Renal cortex interstitium (tissue), 15 donors: ENCODE measurements at places on chromosomes 1 and 21. TPM values are rescaled to one million over a fixed set of nuclear protein-coding genes. Genes with fewer than 3 reads are reported as not detected.

Gene CRNN
- polyA plus RNA-seq, result not detected

Gene KANK4
- 24.2 TPM for polyA plus RNA-seq

Gene RPL22
- polyA plus RNA-seq, result 559 TPM

GRCh38 chr21:45582128-45582527 lies 39.9 kb upstream of the SLC19A1 start:
- no peak for DNase-seq

- DNase-seq, result no peak
Measured at GRCh38 chr1:95126366-95126765, 9.2 kb downstream of the TLCD4 start.

Gene PSRC1
- polyA plus RNA-seq, result 25.1 TPM

DNA sequence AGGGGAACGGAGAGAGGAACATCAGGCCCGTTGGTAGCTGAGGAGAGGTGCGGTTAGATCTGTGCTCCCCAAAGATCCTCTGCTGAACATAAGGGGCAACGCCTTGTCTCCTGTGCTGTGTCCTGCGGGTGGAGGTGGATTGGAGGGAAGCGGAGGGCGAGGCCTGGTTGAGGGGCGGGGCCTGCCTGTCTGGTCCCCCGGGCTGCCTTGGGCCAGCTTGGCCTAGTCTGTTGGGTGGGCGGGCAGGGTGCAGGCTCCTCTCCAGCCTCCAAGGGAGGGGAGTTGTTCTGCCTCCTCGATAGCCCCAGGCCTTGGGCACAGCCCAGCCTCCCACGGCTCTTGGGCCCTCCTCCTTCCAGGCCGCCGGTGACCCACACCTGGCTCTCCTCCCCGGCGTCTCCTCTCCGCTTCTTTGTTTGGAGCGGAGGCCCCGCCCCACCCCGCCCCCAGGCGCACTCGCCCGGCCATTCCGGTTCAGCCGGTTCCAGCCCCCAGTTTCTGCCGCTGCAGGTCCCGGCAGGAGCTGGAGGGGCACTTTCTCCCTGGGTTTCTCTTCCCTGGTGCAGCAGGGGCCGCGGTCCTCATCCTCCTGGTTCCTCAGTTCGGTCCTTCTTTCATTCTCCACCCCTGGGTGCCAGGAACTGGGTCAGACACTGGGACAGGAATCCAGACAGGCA lies 19.4 kb downstream of the PTPRF start:
- peak; percentile 80 for DNase-seq

- DNase-seq, result no peak
Measured at GRCh38 chr21:9758888-9759287, 762.5 kb upstream of the TPTE start.

Gene PADI1
- polyA plus RNA-seq, result 0.06 TPM

Gene KRTAP10-12
- not detected for polyA plus RNA-seq

GRCh38 chr1:16458831-16459230 lies 18.3 kb downstream of the NECAP2 start:
- DNase-seq, result no peak

Gene ROR1
- 31.0 TPM for polyA plus RNA-seq

Gene KCNE2
- polyA plus RNA-seq, result 0.92 TPM

DNA sequence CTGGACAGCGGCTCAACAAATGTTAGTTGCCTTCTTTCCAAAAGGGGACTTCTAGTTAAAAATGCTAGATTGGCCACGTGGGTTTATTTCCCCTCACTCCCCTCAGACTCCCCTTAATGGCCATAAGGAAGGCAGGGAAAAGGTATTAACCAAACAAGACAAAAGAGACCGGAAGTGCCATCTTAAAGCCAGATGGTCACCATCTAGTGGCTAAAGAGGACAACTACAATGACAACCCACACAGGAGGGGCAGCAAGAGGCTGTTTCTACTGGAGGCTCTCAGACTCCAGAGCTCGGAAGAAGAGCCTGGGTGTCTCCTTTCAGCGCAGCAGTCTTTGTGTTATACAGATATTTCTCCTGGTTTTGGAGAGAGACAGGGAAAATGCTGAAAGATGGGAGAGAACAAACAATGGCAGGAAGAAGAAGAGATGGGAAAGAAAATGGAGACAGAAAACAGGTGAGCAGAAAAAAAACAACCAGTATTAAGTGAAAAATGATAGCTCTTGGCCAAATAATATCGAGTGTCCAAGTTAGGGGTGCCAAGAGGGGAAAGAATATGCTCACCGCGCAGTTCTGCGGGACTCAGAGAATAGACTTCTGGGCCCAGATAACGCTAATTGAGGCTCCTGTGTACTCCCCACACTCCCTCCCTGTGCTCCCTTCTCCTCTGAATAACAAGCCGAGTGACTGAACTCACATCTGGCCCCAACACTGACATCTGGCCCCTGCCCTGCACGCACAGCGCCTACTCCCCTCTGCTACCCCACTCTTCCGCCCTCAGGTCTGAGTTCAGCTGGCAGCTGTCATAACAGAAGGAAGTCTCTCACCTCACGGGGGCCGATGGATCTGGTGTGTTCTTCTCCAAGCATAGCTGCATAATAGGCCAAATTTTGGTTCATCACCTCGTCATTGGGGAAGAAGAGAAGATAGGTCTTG lies 9.6 kb downstream of the P3H1 start:
- no peak for DNase-seq

Gene A3GALT2
- 0.16 TPM for polyA plus RNA-seq

- DNase-seq, result no peak
Measured at GRCh38 chr1:98391175-98391574, 270.3 kb upstream of the SNX7 start.

GRCh38 chr1:152520561-152521090 lies 6.3 kb downstream of the CRCT1 start:
- DNase-seq, result no peak

DNA sequence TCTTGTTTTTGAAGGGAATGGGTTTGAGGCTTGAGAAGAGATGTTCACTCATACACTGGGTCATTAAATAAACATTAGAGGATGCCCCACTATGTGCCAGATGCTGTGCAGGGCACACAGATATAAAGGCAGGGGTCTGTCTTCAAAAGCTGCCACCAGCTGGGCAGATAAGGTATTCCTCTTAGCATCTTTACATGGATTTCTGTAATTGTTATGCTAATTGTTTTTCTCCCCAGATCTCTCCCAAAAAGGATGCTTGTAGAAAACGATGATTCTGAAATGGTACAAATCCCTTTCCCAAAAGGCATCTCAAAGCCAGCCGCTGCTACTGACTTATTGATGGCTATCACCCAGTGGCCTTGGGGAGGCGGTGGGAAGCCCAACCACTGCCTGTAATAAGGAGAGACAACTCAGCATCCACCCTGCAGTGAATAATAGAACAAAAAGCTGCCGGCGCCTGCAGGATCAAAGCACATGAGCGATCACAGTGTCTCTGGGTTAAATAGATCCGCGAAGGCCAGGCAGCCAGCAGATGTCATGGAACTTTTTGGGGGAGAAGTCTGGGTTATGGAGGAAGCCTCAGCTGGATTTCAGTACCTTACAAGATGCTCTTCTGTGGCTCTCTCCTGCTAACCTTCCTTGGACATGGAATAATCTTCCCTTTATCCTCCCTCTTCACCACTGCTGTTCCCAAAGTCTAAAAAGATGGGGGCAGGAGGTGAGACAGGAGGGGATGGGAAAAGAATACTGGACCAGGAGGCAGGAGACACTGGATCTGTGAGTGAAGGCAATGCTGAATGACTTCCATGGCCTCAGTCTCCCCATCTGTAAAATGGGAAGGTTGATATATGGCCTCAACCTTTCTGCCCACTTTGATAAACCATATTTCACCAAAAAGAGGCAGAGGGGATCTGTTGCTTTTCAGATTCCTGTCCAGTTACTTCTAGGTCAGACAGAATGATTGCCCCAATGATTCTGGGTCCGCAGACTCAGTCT lies 54.8 kb upstream of the CD34 start:
- no peak for DNase-seq

- no peak for DNase-seq
Measured at GRCh38 chr21:14895792-14896191, 169.0 kb downstream of the NRIP1 start.

DNA sequence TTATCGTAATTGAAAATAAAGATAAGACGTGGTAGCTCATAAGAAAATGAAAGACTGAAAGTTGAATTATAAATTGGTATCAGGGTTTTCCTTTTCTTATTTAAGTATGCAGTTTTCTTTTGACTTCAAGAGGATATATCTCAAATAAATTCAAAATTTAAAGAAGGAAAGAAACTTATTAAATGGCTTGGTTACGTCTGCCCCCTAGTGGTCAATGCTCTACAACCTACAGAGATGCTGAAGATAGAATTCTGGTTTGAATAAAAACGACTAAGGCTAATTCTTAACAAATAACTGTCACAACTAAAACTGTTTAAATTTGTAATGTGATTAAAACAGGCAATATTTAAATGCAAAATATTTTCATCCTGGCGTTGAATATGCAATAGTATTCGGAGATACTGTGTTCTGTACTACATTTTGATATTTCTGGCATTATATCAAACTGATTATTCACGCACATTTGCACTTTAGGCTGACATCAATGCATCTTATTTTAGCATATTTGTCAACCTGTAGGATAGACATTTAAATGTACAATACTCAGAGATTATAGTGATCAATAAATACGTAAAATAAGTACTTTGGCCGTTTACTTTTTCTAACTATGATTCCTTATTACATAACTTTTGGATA lies 26.8 kb downstream of the IFI44 start:
- peak; percentile 36 for DNase-seq

Gene MIXL1
- 0.26 TPM for polyA plus RNA-seq

DNA sequence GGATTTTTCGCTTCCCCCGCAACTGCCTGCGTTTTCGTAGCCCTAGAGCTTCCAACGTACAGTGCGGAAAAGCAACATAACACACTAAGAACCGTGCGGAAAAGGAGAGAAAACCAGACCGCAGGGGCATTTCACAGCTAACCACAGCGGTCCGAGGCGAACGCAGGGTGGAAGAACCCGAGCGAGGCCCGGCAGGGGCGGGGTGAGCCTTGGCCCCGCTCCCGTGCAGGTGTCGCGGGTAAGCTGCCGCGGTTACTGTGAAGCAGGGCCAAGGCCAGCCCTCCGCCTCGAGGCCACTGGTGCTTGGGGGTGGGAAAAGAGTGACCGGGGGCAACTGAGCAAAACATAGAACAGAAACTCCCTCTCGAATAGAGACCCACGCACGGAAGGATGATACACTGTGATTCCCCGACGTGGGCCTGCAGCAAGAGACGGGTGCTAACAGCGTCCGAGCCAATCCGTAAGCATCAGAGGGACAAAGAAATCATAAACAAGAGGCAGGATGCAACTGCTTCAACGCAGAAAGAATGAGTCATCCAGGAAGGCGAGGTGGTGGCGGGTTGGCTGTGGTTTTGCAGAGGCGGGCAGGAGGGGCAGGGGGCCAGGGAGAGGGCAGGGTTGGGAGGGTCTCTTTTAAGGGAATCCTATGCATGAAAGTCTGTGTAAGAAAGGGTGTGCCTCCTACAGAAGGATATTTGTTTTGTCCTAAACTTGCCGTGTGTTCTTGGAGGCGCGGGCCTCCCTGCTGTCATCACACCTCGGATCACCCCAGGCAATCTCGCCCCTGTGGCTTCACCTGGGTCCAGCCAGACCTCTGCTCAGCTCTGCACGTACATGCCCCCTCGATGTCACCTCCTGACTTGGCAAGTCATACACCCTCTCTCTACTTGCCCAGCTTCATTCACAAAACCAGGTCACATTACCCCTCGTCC lies 7.3 kb downstream of the GNG4 start:
- no peak for DNase-seq

DNA sequence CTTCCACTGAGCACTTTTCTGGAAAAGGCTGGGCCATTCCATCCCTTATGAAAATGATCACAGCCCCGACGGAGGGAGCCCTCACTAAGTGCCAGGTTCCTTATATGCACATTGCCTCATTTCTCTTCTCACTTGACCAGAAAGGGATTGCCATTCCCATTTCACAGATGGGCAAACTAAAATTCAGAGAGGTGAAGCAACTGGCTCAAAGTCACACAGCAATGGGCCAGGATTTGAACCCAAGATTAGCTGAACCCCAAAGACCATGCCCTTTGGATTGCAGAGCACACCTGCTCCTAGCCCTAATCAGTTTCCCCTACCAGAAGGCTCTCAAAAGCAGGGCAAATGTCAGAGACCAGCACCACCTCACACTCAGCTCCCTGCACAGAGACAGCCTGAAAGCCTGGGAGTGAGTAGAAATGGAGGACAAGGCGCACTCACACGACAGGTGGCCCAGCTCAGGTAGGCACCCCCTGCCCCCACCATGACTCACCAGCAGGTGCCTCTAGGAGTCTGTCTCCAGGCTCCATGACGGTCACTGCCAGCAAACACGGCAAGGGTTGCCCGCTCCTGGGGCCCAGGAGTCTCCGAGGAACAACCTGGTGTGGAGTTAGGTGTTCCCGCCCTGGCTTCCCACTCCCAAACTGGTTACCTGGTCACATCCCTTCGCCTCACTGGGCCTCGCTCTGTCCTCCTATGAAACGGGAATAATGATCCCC lies 21.7 kb downstream of the SDC3 start:
- DNase-seq, result no peak
